Spleen (tissue), 13 donors: ENCODE measurements at places on chromosomes 12 and 14. TPM values are rescaled to one million over a fixed set of nuclear protein-coding genes. Genes with fewer than 3 reads are reported as not detected.

The MGP gene
- total RNA-seq = 29.4 TPM

The RHOJ gene
- 12.0 TPM for total RNA-seq

The LRRC23 gene
- 3.1 TPM for total RNA-seq

- DNase-seq = no peak
- peaks cover 15% of the 10 kb centered on the region for H3K27me3 ChIP-seq
These were observed 57.4 kb downstream of the ACTN1 start for GRCh38 chr14:68921666-68922065.

- H3K4me1 ChIP-seq = no peaks in the 10 kb centered on the region
- no peaks in the 10 kb centered on the region for H3K36me3 ChIP-seq
- peaks cover 20% of the 10 kb centered on the region for H3K27me3 ChIP-seq
- H3K4me3 ChIP-seq = no peak overlapping the region
- no peak for DNase-seq
These were observed 40.9 kb downstream of the SLC4A8 start for GRCh38 chr12:51465491-51465890.

GRCh38 chr14:40119765-40120164, 687.5 kb upstream of the FBXO33 start:
- no peak overlapping the region for H3K4me3 ChIP-seq
- no peak overlapping the region for H3K27ac ChIP-seq
- DNase-seq = no peak
- H3K4me1 ChIP-seq = no peaks in the 10 kb centered on the region
- no peaks in the 10 kb centered on the region for H3K27me3 ChIP-seq

DNA sequence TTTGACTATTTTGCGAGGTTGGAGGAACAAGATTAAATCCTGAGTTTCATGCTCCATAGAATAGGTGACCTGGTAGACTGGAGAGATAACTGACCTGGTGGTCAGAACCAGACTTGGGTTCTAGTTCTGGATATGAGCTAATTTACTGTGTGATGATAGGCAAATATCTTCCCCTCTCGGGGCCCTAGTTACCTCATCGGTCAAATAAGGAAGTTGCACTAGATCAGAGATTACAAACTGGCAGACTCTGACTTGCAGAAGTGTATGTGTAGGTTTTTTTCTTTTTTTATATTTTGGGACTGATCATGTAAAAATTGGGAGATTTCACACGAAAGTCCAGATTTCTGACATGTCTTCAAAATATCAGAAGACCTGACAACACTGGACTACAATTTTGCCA, 37.0 kb downstream of the RPH3A start:
- no peak overlapping the region for H3K4me3 ChIP-seq
- no peaks in the 10 kb centered on the region for H3K27me3 ChIP-seq
- H3K4me1 ChIP-seq = no peaks in the 10 kb centered on the region

- no peaks in the 10 kb centered on the region for H3K4me1 ChIP-seq
- no peak for DNase-seq
- no peaks in the 10 kb centered on the region for H3K36me3 ChIP-seq
- H3K4me3 ChIP-seq = no peak overlapping the region
- H3K27me3 ChIP-seq = no peaks in the 10 kb centered on the region
These were observed 118.8 kb downstream of the KCNK10 start for GRCh38 chr14:88204221-88204620.

DNA sequence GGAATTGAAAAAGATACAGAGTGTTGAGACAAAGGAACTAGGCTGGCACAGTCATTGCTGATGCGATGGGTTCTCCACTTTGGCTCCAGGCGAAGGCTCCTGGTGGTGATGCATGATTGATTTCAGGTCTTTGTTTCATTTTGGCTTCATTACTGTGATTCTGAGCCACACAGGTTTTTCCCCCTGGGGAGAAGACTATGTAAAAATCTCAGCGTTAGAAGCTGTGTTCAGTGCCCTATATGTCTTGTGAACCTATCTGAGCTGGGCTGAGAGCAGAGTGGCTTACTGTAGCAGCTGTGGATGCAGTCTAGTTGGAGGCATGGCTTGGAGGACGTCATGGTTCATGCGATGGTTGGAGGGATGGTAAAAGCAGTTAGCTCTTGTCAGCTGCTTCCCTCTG, 54.0 kb downstream of the GPATCH2L start:
- H3K4me1 ChIP-seq = no peaks in the 10 kb centered on the region
- no peak overlapping the region for H3K4me3 ChIP-seq
- DNase-seq = no peak
- H3K27ac ChIP-seq = no peak overlapping the region
- H3K27me3 ChIP-seq = no peaks in the 10 kb centered on the region

- H3K27me3 ChIP-seq = no peaks in the 10 kb centered on the region
- H3K36me3 ChIP-seq = peaks cover 55% of the 10 kb centered on the region
- H3K4me3 ChIP-seq = no peak overlapping the region
- H3K4me1 ChIP-seq = peaks cover 80% of the 10 kb centered on the region
- DNase-seq = no peak
These were observed 6.1 kb downstream of the MMP14 start for GRCh38 chr14:22842211-22843122.
